Skeletal muscle cell (primary cell): ENCODE measurements at places on chromosomes 3 and 15.

- no peak for DNase-seq
These were observed 139.1 kb upstream of the RAD18 start for GRCh38 chr3:9102240-9102981.

- no peak for DNase-seq
These were observed 106.7 kb upstream of the AGBL1 start for GRCh38 chr15:85972805-85973540.

DNA sequence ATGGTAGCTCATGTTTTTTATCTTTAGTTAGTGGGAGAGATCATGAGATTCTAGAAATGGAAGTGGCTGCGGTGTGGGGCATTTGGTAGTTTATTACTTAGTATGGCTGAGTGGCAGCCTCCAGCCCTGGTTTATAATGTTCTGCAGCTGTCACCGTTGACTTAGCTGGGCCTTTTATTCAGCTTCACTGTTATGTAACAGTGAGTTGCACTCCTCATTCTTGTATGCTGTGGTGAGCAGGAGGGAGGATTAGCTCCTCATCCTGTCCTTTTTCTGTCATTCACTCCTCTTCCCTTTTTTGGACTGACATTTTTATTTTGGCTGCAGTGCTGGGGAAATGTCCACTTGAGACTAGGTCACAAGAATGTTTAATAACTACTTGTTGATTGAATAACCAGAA is 29.5 kb downstream of the RAD54L2 start:
- DNase-seq = no peak

DNA sequence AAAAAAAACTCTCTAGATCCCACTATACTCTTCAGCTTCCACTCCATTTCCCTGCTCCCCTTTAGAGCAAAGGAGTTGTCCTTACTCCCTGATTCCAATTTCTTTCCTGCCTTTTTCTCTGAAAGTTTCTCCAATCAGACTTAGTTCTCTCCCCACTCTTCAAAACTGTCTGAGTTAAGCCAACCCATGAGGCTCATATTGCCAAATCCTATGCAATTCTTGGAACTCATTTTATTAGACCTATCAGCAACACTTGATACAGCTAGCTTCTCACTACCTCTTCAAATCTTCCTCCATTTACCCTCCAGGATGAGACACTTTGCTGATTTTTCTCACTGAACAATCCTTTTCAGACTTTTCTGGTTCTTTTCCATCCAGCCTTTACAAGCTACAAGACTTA is 233.1 kb downstream of the THRB start:
- no peak for DNase-seq

DNA sequence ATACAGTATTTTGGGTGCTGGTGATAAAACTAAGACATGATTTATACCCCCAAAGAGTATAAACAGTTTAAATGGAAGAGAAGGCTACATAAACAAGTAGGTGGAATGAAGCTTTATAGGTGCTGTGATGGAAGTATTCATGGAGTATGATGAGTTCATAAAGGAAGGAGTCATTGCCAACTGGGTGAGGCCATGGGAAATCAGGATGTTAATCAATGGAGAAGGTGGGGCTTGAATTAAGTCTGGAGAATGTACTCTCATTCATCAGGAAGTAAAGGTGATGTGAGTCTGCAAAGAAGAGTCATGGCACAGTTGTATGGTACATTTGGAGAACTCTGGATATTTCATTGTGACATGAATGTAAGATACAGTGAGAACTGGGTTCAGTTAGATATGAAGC is 147.5 kb upstream of the MME start:
- no peak for DNase-seq

- no peak for DNase-seq
These were observed 24.7 kb upstream of the SLC41A3 start for GRCh38 chr3:126108676-126109050.

DNA sequence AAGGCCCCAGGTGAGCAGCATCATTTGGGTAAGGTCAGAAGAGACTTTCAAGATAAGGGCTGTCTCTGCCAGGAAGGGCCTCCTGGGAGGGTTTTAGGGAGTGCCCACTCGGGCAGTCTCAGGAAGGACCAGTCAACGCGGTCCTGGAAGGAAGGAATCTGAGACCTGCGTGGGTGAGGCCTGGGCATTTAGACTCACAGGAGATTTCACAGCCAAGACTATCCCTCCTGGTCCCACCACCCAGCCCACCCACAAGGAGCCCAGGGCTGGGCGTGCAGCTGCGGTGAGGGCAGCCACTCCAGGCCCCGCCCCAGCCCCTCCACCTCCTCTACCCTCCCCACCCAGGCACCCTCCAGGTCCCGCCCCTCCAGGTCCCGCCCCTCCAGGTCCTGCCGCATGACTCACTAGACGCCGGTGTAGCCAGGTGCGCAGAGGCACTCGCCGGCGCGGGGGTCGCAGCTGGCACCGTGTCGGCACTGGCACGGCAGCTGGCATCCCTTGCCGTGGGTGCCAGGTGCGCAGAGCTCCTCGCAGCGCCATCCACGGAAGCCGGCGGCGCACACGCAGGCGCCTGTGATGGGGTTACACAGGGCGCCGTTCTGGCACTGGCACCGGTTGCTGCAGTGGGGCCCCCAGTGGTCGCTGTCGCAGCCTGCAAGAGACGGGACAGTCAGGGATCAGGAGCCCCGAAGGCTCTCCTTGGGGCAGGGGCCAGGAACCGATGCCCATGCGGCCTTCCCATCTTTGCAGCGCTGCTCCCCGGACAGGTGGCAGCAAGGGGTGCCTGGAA is 112.7 kb downstream of the RAB11A start:
- DNase-seq = no peak

DNA sequence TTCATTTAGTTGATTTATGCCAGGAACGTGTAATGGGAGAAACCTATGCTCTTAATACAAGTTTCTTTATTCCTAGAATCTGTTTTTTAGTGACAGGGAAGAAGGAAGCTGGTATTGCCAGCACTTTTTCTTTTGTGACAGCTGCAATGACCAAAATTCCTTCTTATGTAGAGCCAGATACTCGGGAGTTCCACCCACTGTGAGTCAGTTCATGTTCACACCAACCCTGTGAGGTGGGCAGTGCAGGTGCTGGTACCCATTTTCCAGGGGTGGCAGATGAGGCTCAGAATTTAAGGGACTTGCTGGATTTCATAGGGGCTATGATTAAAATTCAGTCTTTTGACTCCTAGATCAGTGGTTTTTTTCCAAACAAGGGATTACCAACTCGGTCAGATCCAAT is 34.7 kb downstream of the OXNAD1 start:
- DNase-seq = no peak

GRCh38 chr3:102125197-102125993 is 276.1 kb downstream of the NFKBIZ start:
- DNase-seq = no peak
